ENCODE measurements at places on chromosomes 1 and 21.

- DNase-seq: no peak
Measured at GRCh38 chr1:225962440-225962975, 21.5 kb upstream of the LEFTY2 start.

- no peak for DNase-seq
Measured at GRCh38 chr21:46014828-46015227, 33.3 kb downstream of the COL6A1 start.

- DNase-seq: no peak
Measured at GRCh38 chr21:26794597-26795411, 50.4 kb downstream of the ADAMTS1 start.

GRCh38 chr1:220841293-220841692 is 38.0 kb upstream of the HLX start:
- DNase-seq: no peak
